Esophagus squamous epithelium (tissue), 5 donors: ENCODE measurements at places on chromosomes 6 and 20. TPM values are rescaled to one million over a fixed set of nuclear protein-coding genes. Genes with fewer than 3 reads are reported as not detected.

CALHM5 gene
- 1.00 TPM for total RNA-seq

TMEM74B gene
- 0.95 TPM for total RNA-seq

MAS1 gene
- total RNA-seq: not detected

MAS1L gene
- not detected for total RNA-seq

CALHM6 gene
- 7.8 TPM for total RNA-seq

MOCS1 gene
- 10.9 TPM for total RNA-seq

CST11 gene
- not detected for total RNA-seq

NPBWR2 gene
- not detected for total RNA-seq

TRIM10 gene
- not detected for total RNA-seq

ZNF831 gene
- 0.68 TPM for total RNA-seq

ZNF76 gene
- 10.5 TPM for total RNA-seq

RIMS4 gene
- total RNA-seq: 0.32 TPM

TREM2 gene
- not detected for total RNA-seq

HSPA12B gene
- total RNA-seq: 2.9 TPM

GHRH gene
- total RNA-seq: not detected

TRIM40 gene
- total RNA-seq: not detected

TULP1 gene
- total RNA-seq: not detected

SLC22A16 gene
- total RNA-seq: not detected

SRSF3 gene
- total RNA-seq: 178 TPM

ARHGAP40 gene
- 4.7 TPM for total RNA-seq

ZBTB9 gene
- total RNA-seq: 3.5 TPM

RAD21L1 gene
- not detected for total RNA-seq

CYP39A1 gene
- total RNA-seq: 7.2 TPM

BACH2 gene
- 0.44 TPM for total RNA-seq

PRL gene
- not detected for total RNA-seq

DNMT3B gene
- total RNA-seq: 0.68 TPM

PHF20 gene
- 33.2 TPM for total RNA-seq

HCRTR2 gene
- total RNA-seq: not detected

RAET1L gene
- 14.5 TPM for total RNA-seq

MYT1 gene
- not detected for total RNA-seq

MKKS gene
- total RNA-seq: 15.4 TPM

APOM gene
- 2.1 TPM for total RNA-seq

SIRPB1 gene
- 0.13 TPM for total RNA-seq

SYNDIG1 gene
- not detected for total RNA-seq

CST5 gene
- not detected for total RNA-seq

FGD2 gene
- total RNA-seq: 2.6 TPM

NRSN1 gene
- not detected for total RNA-seq

METTL24 gene
- 4.0 TPM for total RNA-seq

CPXM1 gene
- 0.15 TPM for total RNA-seq

TSPYL1 gene
- total RNA-seq: 60.7 TPM

EMILIN3 gene
- not detected for total RNA-seq

MDFI gene
- total RNA-seq: 105 TPM

LAMA4 gene
- 9.8 TPM for total RNA-seq

YIPF3 gene
- 70.6 TPM for total RNA-seq

TNFRSF6B gene
- total RNA-seq: 10.7 TPM

NOX3 gene
- not detected for total RNA-seq

ADGRF4 gene
- total RNA-seq: 17.5 TPM

AGER gene
- 1.2 TPM for total RNA-seq

DEFB129 gene
- not detected for total RNA-seq

ENTPD6 gene
- total RNA-seq: 44.9 TPM
